ENCODE measurements at places on chromosomes 12 and 14.

GRCh38 chr12:108307006-108307405 lies 32.1 kb downstream of the CMKLR1 start:
- DNase-seq: no peak

GRCh38 chr12:131491916-131492490 lies 218.9 kb upstream of the SFSWAP start:
- DNase-seq: no peak

- no peak for DNase-seq
These were observed 458 bp upstream of the HOXC4 start for GRCh38 chr12:54053003-54053750.

- no peak for DNase-seq
These were observed 6.5 kb upstream of the TBX3 start for GRCh38 chr12:114690267-114691135.

All from left ventricle myocardium superior (tissue), 1 donor.